Activated CD4-positive, alpha-beta T cell treated with anti-CD3 and anti-CD28 coated beads for 48 hours (primary cell): ENCODE measurements at places on chromosomes 13 and 19.

- DNase-seq, result no peak
Observed at GRCh38 chr13:37175996-37176395, 70.5 kb upstream of the CSNK1A1L start.

- DNase-seq, result no peak
Observed at GRCh38 chr19:30898353-30899103, 450.7 kb downstream of the TSHZ3 start.

DNA sequence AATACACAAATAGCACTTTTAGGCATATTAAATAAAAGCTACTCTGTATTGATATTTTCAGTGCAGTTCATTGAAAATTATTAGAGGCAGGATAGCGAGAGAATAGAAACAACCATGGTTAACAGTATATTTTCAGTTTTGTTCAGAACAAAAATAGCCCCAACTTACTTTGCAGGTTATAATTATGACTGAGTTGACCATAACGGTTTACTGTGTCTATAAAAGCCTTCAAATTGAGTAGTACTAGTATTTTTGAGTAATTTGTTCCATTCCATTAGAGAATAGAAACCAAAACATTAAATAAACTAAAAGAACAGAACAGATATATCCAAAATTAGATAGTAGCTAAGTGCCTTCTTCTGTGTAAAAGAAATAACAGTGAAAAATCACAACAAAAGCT, 1108.4 kb upstream of the PCDH20 start:
- no peak for DNase-seq

GRCh38 chr13:108947551-108948030, 318.2 kb downstream of the MYO16 start:
- DNase-seq, result no peak

DNA sequence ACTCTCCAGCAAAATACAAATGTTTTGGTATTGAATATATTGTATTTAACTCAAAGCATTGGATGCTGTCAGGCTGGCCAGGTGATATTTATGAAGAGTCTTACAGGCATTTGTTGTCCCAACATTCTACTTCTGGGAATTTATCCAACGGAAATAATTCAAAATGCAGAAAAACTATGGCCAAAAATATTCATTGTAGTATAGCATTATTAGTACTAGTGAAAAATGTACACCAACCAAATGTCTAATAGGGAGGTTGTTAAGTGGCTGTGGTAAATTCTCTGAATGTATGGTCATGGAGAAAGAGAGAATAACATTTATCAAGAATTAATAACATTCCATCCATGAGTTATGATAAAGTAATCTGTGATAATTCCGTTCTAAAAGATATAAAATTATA, 38.6 kb upstream of the GAS6 start:
- no peak for DNase-seq

- DNase-seq, result no peak
Observed at GRCh38 chr13:31947105-31947504, 84.5 kb upstream of the FRY start.

DNA sequence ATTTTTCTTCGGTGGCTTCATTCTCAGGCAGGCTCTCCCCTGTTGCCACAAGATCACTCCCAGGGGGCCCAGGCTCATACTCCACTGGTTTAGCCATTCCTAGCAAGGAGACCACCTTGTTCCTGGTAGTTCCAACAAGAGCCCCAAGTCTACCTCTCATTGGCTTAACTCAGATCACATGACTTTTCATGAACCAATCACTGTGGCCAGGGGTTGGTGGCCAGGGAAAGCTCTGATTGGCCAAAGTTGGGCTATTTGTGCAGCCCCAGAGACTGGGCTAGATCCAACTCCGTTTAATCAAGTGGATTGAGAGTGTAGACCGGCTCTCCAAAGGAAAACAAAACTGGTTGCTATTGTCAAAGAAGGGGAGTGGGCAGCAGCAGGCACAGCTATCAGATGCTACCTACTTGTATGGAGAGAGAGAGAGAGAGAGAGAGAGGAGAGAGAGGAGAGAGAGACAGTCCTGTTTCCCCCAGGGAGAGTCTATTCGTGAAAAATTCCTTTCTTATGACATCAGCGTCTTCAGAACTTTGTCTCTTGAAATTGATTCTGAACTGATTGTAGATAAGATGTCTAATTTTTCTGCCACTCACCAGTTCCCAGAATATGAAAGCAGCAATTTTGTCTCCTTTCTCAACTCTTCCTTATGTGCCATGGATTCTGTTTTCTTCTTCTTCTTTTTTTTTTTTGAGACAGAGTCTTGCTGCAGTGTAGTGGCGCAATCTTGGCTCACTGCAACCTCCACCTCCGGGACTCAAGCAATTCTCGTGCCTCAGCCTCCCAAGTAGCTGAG, 5.9 kb downstream of the CEACAM19 start:
- no peak for DNase-seq

DNA sequence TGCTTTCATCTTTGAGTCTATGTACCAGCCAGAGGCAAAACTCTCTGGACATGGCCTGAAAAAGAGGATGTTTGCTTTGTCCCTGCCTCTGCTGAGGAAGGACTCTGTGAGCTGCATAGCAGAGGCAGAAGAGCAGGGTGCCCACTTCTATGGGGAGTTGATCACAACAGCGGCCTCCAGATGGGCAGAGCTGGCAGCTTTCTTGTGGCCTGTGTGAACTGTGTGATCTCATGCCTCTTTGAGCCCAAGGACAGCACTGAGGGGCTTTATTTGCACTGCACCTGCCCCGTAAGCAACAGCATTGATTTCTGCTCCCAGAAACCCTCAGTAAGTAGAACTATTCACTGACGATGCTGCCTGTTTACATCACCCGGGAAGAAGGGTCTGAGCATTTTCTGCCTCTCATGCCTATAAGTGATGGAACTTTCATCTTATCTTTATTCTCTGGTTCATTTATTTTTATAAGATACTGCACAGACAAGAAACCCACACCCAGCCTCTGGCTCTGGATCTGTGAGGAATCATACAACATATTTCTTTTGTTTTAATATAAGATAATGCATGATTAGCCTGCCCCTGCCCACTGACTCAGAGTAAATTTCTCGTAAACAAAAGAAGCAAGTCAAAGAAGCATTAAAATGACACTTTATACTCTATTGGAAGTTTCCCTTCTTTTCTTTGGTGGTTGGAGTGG, 244.2 kb upstream of the SOX21 start:
- no peak for DNase-seq

GRCh38 chr13:40109351-40109844, 453.9 kb downstream of the COG6 start:
- peak; percentile 38 for DNase-seq

GRCh38 chr13:36966404-36966803, 32.7 kb downstream of the ALG5 start:
- DNase-seq, result no peak

GRCh38 chr13:52010890-52011631, at the start of gene ATP7B:
TSS of gene ATP7B (minus strand) at chr13:52011450. CDS start at chr13:52011337, 113 bp downstream.
- peak; percentile 29 for DNase-seq

DNA sequence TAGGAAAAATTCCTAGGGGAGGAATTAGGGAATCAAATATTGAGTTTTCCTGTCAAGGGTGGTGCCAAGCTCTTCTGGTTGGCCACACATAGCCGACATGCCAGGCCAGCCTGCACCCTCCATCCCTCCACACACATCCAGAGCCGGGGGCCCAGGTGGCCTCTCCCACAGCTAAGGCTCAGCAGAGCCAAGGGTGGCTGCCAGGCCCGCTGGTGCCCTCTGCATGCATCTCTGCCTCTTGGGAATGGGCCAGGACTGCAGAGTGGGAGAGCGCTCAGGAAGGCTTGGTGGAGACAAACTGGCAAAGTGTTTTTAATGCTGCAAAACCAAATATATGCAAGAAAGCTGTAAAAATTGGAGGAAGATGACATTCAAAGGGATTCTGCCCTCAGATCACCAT, 42.7 kb upstream of the GAS6 start:
- no peak for DNase-seq

DNA sequence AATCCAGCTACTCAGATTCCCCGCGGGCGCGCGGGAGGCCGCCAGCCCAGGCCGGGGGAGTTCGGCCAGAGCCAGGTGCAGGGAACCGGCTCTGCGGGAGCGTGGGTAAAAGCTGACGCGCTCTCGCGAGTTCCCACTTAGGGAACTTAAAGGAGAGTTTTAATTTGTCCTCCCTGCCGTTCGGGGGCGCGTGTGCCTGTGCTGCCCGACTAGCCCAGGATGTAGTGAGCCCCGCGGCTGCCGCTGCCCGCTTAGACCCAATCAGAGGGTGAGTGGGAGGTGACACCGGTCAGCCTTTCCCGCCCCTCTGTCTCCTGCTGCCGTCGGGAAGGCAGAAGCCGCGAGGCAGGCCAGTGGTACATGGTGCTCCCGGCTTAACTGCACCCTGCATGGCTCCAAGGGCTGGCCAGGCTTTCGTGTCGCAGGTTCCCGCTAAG, 36.0 kb upstream of the NEK3 start:
- peak; percentile 69 for DNase-seq

DNA sequence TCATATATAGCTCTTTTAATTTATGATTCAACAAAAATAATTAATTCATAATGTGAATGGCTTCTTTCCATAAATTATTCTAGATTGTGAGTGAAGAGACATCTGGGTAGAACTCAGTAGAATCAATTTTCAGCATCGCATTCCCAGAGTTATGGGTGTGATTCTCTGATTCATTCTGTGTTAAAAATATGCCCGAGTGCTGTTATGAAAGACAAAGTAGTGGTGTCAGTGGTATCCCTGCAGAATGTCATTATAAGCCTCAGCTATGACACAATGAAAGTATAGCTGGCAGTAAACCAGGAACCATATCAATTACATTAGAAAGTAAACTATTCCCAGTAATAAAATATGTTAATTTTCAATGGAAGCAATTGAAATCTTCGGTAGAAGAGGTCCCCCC, 480.5 kb upstream of the SLITRK1 start:
- no peak for DNase-seq
